ENCODE measurements at places on chromosomes 12 and 14.

DNA sequence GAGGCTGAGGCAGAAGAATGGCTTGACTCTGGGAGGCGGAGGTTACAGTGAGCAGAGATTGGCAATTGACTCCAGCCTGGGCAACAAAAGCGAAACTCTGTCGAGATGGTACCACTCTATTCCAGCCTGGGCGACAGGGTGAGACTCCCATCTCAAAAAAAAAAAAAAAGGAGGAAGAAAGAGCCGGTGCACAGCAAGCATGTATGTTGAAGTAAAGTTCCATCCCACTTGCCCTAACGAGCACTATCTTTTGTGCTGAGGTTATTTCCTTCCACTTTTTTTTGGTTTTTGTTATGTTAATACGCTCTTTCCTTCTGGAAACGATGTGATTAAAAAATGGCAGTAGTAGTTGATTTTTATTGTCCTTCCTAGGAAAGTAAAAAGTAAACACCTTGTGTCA is 19.5 kb upstream of the GOLGA5 start:
- DNase-seq = no peak

GRCh38 chr14:89773644-89774316 is 180.8 kb downstream of the EFCAB11 start:
- no peak for DNase-seq

DNA sequence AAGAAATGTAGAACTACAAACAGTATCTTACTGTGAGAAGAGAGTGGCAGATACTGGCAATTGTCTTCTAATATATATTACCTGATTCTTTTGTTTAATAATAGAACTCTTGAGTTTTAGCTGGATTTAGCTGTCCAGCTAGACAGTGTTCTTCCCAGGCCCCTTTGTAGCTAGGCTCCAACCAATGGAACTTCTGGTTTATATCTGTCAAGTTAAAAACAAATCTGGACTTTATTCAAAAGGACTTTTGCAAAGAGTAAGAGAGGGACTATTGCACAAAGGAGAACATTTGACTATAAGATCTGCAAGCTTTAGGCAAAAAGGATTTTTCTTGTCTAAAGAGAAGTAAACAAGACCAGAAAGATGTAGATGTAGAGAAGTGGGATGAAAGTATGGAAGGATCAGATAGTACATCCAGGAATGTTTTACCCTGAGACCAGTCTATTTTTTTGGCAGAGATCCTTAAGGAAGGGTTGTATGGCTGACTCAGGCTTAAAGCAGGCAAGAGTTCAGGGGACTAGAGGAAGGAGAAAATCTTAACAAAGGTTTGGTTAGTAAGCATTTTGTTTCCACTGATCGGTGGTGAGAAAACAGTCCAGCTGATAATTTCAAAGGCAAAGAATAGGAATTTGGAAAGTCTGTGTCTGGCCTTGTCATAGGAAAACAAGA is 111.1 kb upstream of the PLEKHA5 start:
- DNase-seq = no peak

DNA sequence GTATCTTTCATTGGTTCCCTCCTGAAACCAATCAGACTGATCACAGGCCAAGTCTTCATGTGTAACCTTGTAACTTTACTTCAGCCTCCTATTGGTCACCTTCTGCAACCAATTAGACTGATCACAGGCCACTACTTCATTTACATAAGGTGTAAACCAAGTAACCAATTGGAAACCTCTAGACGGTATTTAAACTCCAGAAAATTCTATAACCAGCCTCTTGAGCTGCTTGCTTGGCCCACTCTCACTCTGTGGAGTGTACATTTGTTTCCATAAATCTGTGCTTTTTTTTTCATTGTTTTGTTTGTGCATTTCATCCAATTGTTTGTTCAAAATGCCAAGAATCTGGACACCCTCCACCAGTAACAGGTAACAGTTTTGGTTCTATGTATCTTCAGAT is 47.5 kb downstream of the EIF2S3B start:
- DNase-seq = no peak

DNA sequence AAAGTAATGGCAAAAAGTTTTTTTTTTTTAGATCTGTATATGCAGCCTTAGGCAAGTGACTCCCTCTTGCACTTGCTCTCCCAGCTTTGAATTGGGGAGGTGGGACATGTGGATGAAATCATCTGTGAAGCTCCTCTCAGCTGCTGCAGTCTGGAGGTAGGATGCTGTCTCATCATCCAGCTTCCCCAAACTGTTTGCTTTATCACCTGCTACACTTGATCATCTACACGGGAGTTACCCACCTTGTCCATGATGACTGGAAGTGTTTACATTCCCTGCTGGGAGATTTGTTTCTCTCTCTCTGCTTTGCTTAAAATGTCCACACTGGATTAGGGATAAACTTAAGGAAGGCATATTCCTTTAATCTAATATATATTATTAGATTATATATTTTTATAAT is 8.5 kb upstream of the FGF23 start:
- no peak for DNase-seq

DNA sequence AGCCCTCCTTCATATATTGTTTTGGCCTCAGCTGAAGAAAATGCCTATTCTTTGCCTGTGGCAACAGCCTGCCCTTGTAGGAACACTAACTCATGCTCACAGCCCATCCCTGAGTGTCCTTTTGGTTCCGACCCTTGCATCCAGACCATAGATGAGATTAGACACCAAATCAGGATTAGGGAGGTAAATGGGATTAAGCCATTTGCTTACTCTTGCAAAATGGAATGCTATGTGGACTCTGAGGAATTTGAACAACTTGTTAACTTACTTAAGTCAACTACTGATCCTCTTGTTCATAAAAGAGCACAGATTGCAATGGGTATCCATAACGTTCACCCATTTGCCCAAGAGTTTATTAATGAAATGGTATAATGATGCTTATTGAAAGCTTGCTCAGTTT is 27.3 kb downstream of the TSHR start:
- no peak for DNase-seq

- DNase-seq = no peak
Measured at GRCh38 chr12:52007982-52008510, 1.3 kb downstream of the TAMALIN start.

- DNase-seq = no peak
Measured at GRCh38 chr14:34425095-34425851, 36.8 kb downstream of the SPTSSA start.

GRCh38 chr12:1666685-1667162 is 24.1 kb upstream of the ADIPOR2 start:
- no peak for DNase-seq

DNA sequence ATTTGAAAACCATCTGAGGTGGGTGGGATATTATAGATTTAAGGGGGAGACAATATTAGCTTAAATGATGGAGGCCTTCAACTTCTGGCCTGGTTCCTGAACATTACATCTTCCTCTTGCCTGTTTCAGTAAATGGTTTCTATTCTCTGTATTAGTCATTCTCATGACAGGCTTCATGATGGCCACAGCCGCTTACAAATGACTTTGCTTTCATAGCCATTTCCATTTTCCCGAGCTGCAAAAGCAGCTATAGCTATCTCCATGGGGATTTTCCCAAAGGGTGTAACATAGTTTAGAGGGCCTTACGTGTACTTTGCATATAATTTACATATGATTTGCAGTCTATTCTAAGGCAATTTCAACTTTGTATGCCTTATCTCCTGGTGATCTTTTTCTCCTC is 121.8 kb downstream of the NRXN3 start:
- no peak for DNase-seq

DNA sequence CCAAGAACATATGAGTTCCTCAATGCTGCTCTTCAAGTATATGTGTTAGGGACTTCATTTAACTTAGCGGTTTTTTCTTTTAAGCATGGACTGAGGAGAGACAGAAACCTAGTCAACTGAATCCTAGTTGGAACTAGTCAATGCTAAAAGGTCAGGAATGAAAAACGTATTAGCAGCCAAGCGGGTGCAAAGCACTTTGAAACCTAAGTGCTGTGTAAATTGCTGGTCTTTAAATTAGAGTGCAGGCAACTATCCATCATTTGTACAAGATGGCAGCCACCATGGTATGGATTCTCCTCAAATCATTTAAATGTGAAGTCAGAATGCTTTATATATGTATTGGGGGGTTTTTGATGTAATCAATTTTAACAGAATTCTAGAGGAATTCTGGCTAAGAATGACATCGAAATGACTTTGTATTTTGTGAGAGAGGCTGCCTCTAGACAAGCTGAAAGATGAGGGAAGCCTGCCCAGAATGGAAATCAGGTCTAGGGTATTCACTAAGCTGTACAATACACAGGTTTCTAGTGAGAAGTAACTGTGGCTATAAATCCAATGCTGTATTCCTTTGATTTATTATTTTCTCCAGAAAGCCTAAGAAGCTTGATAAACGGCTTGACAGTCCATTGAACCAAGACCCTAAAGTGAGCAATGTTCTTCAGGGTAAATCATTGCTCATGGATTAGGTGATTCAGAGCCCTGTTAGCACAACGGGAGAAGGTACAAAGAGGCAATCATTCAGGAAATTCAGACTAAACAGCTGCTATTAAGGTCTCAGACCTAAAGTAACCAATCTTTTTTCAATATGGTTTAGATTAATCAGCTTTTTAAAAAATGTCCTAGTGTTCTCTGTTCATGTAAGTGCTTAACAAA is 198.8 kb downstream of the ANO2 start:
- no peak for DNase-seq

- no peak for DNase-seq
Measured at GRCh38 chr12:65742018-65743010, 82.0 kb upstream of the HMGA2 start.

GRCh38 chr12:5546616-5547015 is 114.7 kb downstream of the NTF3 start:
- DNase-seq = no peak

DNA sequence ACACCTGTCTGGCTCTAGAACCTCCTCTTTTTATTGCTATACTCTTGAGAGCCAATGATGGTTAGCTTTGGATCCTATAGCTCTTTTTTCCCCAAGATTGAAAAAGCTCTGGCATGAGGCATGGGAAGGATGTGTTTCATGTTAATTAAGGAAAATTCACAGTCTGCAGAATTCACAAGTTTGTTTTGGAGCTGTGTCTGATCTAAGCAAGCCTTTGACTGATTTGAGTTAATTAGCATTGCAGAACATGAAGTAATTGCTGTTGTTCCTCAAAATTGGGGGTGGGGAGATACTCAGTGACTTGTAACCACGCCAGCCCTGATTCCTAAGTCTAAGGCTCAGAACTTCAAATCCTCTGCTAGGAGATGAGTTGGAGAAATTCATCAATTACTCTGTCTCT is 205.0 kb downstream of the SUDS3 start:
- no peak for DNase-seq

DNA sequence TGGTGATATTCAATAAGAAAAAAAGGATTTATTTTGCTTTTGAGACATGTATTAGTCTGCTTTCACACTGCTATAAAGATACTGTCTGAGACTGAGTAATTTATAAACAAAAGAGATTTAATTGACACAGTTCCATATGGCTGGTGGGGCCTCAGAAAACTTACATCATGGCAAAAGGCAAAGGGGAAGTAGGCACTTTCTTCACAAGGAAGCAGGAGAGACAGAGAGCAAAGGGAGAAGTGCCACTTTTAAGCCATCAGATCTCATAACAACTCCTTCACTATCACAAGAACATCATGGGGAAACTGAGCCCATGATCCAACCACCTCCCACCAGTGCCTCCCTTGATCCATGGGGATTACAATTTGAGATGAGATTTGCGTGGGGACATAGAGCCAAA is 43.9 kb downstream of the BHLHE41 start:
- no peak for DNase-seq

DNA sequence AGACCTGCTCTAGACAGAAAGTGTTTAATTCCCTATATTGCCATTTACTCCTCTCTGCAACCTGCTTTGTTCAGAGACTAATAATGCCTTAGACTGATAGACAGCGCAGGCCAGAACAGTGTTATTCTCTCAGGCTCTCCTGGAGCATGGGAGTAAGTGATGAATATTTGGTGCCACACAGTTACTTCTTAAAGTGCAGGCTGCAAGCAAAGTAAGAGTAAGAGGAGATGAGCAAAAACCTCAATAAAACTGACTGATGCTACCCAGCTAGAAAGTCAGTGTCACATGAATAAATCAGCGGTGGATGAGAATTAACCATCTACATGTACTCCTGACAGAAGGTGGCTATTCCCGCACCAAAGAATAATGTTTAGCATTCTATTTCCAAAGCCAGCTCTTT is 9.9 kb downstream of the TRIM9 start:
- DNase-seq = no peak

GRCh38 chr14:61504901-61505300 is 183.5 kb downstream of the PRKCH start:
- no peak for DNase-seq

DNA sequence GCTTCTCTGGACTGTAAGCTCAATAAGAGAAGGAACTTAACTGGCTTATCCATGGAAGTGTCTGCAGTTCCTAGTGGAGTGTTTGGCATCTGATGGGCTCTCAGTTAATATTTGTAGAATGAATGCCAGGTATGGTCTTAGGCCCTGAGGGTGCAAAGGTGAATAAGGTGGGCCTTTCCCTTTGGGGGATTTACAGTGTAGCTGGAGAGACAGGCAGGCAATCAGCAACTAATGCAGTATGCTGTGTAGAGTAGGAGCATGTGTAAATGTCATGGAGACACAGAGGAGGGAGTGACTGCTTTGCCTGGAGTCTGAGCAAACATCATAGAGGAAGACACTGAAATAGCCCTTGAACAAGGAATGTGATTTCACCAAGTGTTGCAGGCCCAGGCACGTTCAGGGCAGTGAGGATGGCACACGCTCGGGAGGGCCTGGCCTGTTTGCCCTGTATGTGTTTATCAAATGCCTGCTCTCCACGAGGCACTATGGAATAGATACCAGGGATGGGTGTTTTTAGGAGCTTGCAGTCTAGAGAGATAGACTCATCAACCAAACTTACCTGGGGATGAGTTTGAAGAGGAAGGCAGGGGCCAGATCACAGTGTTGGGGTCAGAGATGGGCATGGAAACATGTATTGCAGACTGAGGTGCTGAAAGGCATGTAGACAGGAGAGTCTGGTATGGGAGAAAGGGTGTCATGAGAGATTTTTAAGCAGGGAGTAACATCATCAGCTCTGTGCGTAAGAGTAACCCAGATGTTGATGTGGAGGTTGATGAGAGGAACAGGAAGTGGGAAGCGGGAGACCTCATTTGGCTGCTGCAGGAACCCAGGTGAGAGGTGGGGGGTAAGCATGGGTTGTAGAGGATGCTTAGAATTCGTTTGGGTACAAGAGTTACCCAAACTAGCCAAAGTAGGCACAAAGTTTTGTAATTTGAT is 54.1 kb downstream of the PLXNC1 start:
- no peak for DNase-seq

GRCh38 chr12:50477241-50477832 is 27.4 kb upstream of the DIP2B start:
- no peak for DNase-seq

DNA sequence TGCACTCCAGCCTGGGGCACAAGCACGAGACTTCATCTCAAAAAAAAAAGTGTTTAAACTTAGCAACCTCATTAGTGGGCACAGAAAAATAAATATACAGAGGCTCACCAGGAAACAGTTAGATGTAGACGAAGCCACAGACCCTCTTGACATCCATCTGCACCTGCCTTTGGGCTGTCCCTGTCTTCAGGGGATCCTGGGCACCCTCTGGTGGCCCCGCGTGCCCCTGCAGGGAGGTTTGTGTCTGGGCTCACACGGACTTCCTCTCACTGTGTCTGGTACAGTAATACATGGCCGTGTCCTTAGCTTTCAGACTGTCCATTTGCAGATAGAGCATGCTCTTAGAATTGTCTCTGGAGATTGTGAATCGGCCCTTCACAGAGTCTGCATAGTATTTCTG is 916.5 kb downstream of the TMEM121 start:
- DNase-seq = no peak

Data from omental fat pad (tissue), 4 donors.